ENCODE measurements at places on chromosomes 6 and 20. TPM values are rescaled to one million over a fixed set of nuclear protein-coding genes. Genes with fewer than 3 reads are reported as not detected.

PROKR2 gene
- not detected for total RNA-seq

MED23 gene
- total RNA-seq: 28.6 TPM

TRIM26 gene
- 23.6 TPM for total RNA-seq

ZNF512B gene
- 5.9 TPM for total RNA-seq

SGK2 gene
- under 0.01 TPM for total RNA-seq

JPH2 gene
- 0.13 TPM for total RNA-seq

SLC2A10 gene
- total RNA-seq: 5.4 TPM

SMPDL3A gene
- total RNA-seq: 5.3 TPM

VGLL2 gene
- total RNA-seq: not detected

BTN1A1 gene
- total RNA-seq: not detected

APOM gene
- 0.39 TPM for total RNA-seq

GJA10 gene
- total RNA-seq: not detected

HLA-DQB1 gene
- total RNA-seq: under 0.01 TPM

CDC25B gene
- 31.4 TPM for total RNA-seq

FERMT1 gene
- 0.13 TPM for total RNA-seq

CLIC5 gene
- under 0.01 TPM for total RNA-seq

RPRD1B gene
- 15.6 TPM for total RNA-seq

EYA2 gene
- total RNA-seq: not detected

PROCR gene
- 83.1 TPM for total RNA-seq

MCCD1 gene
- not detected for total RNA-seq

HAO1 gene
- total RNA-seq: not detected
